ENCODE measurements at places on chromosomes 16 and 17. TPM values are rescaled to one million over a fixed set of nuclear protein-coding genes. Genes with fewer than 3 reads are reported as not detected.

DNA sequence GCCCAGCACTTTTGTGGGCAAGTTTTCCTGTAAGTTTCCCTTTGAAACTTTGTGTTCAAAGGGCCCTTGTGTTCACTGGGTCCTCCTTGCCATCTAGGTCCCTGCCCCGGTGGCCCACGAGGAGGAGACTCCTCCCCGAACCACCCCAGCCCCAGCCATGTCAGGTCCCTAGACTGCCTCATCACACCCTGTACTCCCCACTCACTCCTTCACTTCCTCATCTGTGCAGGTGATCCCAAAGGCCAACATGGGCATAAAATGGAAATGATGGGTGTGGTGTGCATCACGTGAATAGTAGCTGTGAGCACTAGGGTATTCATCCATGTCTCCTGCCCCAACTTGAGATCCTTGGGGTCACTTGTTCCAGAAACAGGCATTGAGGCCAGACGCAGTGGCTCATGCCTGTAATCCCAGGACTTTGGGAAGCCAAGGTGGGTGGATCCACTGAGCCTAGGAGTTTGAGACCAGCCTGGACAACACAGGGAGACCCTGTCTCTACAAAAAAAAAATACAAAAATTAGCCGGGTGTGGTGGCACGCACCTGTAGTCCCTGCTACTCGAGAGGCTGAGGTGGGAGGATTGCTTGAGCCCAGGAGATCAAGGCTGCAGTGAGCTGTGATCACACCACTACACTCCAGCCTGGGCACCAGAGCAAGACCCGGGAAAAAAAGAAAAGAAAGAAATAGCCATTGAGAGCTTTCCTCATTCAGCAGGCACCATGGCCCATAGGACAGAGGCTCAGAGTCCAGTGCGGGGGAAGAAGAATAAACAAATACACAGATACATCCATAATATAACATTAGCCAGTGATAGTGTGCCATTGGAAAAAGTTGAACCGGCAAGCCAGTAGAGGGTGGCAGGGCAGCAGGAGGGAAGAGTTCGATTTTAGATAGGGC is 74.5 kb downstream of the KATNIP start:
- no peak for DNase-seq

DNA sequence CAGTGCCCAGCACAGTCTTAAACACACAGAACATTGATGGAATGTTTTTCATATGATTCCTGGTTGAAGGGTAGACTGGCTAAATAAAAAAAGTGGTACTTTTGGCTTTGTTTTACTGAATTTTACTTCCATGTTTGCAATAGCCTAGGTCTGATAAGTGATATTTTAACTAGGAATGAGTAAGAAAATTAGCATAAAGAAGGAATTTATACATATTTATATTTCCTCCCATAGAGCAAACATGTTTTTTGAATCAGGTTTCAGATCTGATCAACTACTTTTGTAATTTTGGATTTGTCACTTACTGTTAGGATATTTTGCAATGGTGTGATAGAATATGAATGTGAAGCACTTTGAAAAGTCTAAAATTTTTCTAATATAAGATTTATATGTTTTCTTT is 7.2 kb downstream of the NF1 start:
- no peak for DNase-seq

DNA sequence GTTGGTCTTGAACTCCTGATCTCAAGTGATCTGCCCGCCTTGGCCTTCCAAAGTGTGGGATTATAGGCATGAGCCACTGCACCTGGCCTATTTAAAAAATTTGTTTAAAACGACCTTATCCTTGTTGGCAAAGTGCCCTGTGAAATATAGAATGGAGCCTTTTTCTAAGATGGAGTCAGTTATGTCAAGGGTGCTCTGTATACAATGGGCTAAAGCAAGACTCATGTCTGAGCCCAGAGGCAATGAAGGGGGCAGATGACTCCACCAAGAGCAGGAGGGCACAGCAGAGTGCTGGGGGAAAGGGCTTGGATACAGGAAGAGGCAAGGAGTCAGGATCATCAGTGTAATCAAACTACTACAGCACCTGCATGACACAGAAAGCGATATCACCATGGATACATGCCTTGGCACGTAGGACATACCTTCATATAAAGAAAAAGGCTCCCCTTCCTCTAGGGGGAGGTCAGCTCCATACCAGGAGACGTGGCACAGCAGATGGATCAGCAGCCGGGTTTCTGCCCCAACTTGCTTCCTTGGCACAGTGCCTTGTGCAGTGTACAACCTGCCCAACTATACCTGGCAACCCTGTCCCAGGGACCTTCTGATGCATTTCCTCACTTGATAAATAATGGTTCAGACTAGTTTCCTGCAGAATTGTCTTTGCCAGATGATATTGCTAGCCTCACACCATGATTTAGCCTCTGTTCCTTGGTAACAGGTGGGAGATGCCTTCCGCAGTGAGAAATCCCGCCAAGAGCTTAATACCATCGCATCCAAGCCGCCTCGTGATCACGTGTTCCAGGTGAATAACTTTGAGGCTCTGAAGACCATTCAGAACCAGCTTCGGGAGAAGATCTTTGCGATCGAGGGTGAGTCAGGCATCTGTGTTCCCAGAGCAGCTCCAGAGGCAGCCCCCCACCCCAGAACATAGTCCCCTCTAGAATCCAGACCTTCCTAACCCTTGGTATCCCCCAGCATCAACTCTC is 15.3 kb downstream of the ITGAM start:
- DNase-seq, result no peak

GRCh38 chr16:66175636-66176035 is 190.9 kb upstream of the CDH5 start:
- DNase-seq, result no peak

DNA sequence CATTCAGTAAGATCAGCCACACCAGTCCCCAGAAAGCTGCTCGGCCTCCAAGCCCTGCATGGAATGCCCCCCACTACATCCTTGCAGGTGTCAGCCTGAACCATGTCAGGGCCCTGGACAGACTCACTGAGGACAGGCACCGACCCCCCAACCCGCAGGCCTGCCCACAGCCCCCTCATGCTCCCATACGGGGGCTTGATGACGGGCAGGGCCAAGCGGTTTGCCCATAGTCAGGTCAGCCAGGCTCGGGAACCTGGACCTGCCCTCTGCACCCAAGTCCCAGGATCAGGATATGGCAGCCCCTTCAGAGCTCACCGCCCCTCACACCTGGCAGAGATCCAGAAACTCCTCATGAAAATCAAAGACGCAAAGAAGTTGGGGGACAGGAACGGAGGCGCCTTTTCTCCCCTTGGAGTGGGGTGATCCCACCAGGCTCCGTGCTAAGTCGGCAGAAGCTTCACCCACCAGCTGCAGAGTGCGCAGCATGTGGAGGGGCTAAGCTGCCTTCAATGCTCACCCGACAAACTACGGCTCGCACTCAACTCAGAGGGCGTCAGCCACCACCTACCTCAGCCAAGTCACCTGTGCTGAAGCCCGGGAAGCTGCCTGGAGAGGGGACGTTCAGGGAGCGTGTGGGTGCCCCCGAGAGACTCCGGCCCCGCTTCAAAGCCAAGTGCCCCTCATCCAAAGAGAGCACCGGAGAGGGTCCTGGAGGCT is 26.5 kb downstream of the GNPTG start:
- no peak for DNase-seq

ACSM5 gene
- total RNA-seq, result not detected

SULT1A3 gene
- 17.8 TPM for total RNA-seq

DNA sequence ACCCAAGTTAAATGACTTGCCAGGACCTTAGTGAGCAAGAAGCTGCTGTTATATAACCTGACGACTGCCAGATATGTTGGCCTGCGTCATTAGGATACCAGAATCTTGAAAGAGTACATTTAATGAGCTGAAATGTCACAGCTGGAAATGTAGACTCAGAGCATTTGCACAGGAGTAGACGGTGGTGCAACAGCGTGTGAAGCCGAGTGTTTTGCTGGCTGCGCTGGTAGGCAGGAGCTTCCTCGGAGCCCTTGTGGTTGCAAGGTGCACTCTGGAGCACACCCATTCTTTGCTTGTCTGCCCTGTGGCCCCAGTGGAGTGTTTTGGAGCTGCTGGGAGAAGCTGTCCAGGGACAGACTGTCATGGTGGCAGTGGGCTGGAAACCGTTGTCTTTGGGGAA is 79.3 kb downstream of the BANP start:
- no peak for DNase-seq

GRCh38 chr17:17780922-17781590 is 55.7 kb downstream of the SREBF1 start:
- DNase-seq, result no peak

PYDC1 gene
- not detected for total RNA-seq

CISD3 gene
- total RNA-seq, result 3.5 TPM

- no peak for DNase-seq
Observed at GRCh38 chr17:62780951-62781350, 27.2 kb downstream of the MARCHF10 start.

- no peak for DNase-seq
Observed at GRCh38 chr16:86898386-86898785, 320.0 kb downstream of the FOXL1 start.

GRCh38 chr16:4315186-4316107 is at the start of gene GLIS2:
GLIS2 (plus strand) TSS chr16:4316067; CDS start chr16:4332281, 16,214 bp downstream.
- no peak for DNase-seq

DNA sequence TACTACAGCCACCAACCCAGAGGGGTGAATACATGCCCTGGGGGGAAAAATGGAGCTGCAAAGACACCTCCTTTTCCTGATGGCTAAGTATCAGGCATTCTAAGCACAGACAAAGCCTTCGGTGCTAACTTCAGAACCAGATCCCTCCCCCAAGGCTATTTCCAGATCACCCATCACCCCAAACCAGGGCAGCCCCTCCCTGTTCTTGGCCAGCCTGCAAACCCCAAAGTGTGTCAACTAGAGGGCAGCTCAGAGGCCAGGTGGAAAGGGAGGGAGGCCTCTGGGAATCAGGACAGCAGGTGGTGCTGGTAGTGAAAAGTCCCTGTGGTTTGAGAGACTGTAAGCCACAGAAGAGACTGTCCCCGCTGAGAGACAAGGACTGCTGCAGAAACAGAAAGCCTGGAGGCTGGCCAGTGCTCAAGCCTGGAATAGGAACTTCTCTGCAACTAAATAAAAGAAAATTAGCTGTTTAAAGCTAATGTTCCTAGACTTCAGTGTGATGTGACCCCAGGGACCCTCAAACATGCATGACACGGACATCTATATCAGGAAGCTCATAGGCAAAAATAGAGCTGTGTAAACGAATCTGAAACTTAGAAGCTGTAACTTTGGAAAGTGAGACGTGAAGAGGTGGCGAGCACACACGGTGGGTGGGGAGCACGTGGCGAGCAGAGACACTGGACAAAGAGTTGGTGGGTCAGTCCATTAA is 9.1 kb downstream of the TUBG1 start:
- DNase-seq, result no peak

TP53TG3B gene
- not detected for total RNA-seq

- no peak for DNase-seq
Observed at GRCh38 chr17:27800522-27800921, at the start of gene NOS2. NOS2 (minus strand) TSS chr17:27800529; CDS start chr17:27798809, 1,720 bp downstream.

- peak; percentile 38 for DNase-seq
Observed at GRCh38 chr16:17921357-17921978, 415.1 kb downstream of the NPIPA8 start.

GPR179 gene
- total RNA-seq, result 0.56 TPM

- no peak for DNase-seq
Observed at GRCh38 chr17:20189979-20190378, 180.8 kb downstream of the SPECC1 start.

GRCh38 chr16:4082474-4083044 is 33.7 kb downstream of the ADCY9 start:
- no peak for DNase-seq

AOC2 gene
- total RNA-seq, result 2.8 TPM

PRKCA gene
- 70.8 TPM for total RNA-seq

Data from CD8-positive, alpha-beta T cell (primary cell).